Cortex of kidney (tissue), 1 donor: ENCODE measurements at places on chromosomes 2 and 18.

- DNase-seq = no peak
Observed at GRCh38 chr2:15687243-15687642, 95.6 kb downstream of the DDX1 start.

GRCh38 chr18:74512321-74513053 lies 16.3 kb downstream of the CNDP2 start:
- no peak for DNase-seq

DNA sequence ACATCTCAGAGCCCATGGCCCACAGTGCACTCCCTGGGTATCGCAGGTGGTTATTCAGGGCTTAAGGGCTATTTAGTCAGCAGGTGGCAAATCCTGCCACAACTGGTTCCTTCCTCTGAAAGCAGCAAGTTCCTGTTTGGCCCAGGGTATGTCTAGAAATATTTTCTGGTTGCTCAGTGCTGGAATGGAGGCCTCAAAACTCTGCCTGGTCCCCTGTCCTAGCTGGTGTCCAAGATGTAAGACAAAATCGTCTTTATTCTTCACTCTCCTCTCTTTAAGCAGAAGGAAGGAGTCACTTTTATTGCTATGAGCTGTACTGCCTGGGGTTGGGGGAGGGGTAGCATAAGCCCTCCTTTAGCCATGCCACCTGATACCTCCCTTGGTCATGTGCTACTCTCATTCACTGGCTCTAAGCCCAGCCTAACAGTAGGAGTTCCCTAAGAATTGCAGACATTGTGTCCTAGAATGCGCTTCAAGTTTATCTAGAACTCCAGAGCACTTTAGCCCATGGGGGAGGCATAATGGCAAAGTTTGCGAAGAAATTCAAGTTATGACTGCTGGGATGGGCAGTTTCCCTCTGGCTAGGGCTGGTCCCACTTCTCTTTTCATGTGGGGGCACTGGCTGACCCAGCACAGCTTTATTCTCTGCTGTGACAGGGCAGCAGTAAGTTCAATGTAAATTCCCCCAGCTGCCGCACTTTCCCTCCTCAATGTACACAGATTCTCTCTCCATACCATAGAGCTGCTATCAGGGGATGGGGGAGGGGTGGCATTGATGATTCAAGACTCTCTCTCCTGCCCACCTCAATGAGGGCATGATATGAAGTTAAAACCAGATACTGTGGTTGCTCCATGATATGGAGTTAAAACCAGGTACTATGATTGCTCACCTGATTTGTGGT lies 27.1 kb upstream of the CWC22 start:
- DNase-seq = no peak

DNA sequence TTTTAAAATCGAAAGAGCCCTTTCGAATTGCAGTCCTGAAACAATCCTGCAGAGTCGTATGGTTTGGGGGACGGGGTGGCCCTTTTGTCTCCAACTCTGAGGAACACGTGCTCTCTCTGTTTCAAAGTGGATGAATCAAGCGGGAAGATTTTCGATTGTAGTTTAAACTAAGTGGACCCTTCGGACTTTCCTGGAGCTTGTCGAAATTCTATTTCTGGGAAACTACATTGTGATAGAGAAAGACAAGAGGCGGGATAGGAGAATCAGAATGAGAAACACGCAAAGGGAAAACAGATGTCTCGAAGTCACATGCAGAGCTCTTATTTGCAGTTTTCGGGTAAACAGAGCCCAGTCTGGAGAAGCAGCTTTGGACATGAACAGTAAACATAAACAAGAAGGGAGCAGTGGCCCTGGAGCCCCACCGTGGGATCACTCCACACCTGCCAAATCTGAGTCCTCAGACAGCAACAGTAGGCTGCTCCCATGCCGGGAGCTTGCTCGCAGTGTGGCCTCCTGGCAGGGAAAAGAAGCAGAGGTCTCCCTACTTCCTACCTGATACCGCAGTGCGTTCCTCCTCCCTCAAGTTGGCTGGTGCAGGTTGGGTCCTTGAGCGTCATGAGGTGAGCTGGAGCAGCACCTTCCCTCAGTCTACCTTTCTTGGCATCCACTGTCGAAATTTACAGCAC lies 202.4 kb downstream of the SLC4A3 start:
- DNase-seq = no peak

GRCh38 chr18:22342625-22343024 lies 75.1 kb downstream of the CTAGE1 start:
- DNase-seq = no peak

GRCh38 chr2:100233061-100233460 lies 89.2 kb downstream of the LONRF2 start:
- DNase-seq = no peak

- DNase-seq = no peak
Observed at GRCh38 chr2:19330436-19330835, 28.0 kb downstream of the OSR1 start.

DNA sequence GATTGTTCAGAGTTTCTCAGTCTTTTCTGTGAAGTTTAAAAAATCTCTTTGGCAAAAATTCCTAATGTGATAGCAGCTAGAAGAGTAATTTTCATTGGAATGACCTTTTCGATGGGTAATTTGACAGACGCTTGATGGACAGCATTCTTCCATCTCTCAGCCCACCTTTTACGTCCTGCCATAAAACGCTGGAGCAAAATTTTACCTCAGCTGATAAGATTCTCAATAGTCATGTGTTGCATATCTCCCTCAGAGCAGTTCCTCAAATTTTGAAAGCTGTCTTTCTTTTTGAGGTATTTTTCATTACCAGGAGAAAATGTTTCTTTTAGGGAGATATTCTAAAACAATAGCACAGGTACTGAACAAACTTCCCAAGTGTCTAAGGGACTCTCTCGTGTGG lies 441.4 kb downstream of the PARD3B start:
- no peak for DNase-seq

DNA sequence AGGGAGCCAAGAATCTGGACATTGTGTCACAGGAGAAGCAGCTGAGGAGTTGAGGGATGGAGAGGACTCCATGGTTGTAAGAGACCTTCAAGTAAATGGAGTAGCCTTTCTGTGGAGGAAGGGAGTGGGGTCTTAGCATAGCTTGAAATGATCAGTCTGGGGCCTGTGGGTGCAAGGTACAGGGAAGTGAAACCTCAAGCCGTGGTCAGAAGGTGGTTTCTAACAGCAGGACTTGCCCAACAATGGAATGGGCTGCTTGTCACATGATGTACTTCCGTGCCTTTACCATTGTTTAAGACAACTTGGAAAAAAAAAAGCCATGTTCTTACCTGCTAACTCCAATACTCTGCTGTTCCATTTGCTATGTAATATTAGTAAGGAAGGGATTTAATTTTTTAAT lies 140.7 kb downstream of the LDLRAD4 start:
- DNase-seq = no peak

DNA sequence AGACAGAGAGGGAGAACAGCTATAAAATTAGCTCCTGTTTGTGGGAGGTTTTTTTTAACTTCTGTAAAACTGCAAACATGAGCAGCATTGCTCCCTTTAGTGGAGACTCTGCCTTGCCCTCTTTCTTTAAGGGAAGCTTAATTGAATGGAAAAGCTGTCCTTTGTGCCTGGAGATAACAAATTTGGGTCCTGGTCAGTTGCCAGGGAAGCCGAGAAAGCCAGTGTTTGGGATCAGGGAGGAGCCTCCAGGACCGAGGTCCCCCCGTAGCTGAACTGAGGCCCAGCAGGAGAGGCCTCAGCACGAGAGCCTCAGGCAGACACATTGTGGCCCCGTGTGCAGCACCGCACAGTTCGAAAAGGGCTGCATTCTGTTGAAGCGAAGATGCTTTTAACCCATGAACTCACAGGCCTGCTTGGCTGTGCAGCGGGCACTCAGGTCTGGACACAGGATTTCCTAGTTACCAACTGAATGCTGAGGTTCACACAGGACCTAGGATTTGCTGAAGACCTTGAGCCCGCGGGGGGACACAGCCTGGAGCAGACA lies 369.7 kb downstream of the DCDC2C start:
- no peak for DNase-seq

DNA sequence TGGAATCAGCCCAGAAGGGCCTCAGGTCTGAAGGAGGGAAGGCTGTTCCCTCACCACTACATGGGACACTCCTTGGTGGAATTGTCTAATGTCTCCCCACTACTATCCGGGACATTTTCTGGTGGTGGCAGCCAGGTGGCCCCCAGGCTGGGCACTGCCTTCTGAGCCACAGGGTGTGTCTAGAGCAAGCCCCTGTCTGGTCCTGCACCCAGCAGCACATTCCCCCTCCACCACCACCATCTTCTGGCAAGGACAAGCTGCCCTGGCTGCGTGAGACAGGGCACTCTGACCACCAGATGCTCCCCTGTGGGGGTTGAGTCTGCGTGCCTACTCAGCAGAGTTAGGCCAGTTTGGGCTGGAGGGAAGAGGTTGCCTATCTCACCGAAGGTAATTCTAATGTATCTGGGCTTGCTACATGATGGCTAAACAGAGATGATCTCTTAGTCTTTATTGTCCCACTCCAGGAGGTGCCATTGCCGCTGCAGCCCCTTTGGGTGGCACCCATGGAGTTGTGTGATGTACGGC lies 106.3 kb downstream of the PLB1 start:
- DNase-seq = no peak

DNA sequence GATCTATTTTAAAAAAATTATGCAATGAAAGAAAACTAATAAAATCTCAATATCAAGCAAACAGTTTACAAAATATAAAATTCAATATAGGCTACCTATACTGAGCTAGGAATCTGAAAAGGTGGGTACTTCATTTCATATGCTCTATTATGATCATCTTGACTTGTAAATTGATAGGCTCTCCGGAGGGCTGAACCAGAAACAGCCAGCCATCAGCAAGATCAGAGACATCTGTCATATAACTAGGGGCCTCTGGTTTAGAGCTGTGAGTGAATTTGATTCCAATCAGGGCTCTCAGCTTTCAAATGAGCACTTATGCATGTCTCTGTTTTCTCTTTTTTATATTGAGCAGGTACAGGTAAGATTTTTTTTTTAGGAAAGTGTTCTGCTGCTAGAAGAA lies 114.2 kb downstream of the SPHKAP start:
- DNase-seq = no peak

GRCh38 chr2:39370101-39370500 lies 67.0 kb downstream of the MAP4K3 start:
- no peak for DNase-seq

DNA sequence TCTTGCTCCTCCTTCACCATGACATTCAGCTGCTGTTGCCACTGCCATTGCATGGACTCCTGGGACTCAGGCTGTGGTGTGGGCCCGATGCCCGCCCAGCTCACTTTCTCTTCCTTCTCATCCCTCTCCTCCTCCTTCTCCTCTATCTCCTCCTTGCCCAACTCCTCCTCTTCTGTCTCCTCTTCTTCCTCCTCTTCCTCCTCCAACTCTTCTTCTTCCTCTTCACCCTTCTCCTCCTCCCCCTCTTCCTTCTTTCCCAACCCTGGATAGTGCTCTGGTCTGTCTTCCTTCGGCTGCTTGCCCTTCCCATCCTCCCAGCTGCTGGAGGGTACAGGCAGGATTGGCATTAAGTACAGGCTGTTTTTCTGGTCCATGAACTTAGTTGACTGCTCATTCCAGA lies 10.8 kb upstream of the CRYBA2 start:
- DNase-seq = no peak

DNA sequence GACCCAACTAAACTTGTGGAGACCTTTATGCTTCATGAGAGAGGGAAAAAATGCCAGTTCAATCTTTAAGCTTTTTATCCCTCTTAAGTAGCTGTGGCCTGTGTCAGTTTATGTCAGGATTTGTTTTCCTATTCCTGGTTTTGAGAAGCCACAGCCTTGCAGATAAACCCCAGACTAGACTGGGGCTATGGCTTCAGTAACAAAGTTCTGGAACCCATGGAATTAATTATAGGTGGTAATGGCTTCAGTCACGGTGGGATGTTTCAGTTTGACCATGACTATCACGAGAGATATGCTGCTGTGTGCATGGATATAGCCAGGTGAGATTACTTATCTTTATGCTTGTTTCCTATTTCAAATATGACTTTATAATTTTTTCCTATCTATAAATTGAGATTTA lies 134.8 kb downstream of the RAPGEF4 start:
- no peak for DNase-seq

DNA sequence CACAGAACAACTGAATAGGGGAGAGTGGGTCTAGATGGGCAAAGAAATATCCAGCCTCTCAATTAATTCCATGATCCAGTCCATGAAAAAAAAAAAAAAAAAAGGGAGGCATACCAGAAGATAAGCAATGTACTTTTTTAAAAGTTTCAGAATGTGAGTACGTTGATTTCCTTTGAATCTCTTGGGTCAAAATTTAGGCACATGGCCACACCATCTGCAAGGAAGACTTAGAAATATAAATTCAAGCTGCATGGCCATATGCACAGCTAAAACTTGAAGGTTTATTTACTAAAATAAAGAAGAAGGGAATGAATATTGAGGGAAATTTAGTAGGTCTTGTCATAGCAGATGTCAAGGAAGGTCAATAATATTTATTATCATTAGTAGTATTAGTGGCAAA lies 286.5 kb upstream of the CDH7 start:
- DNase-seq = no peak

DNA sequence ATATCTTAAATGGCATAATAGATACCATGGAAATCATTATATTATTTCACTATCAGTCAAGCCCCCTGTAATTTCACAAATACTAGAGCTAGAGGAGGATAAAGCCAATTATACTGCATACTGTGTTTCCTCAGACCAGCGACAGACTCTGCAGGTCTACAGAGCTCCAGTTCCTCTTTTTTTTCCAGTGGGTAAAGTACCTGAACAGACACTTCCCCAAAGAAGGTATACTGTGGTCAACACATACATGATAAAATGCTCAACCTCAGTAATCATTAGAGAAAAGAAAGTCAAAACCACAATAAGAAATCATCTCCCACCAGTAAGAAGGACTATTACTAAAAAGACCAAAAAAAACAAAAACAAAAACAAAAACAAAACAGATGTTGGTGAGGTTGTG lies 44.6 kb downstream of the SCN7A start:
- DNase-seq = no peak

DNA sequence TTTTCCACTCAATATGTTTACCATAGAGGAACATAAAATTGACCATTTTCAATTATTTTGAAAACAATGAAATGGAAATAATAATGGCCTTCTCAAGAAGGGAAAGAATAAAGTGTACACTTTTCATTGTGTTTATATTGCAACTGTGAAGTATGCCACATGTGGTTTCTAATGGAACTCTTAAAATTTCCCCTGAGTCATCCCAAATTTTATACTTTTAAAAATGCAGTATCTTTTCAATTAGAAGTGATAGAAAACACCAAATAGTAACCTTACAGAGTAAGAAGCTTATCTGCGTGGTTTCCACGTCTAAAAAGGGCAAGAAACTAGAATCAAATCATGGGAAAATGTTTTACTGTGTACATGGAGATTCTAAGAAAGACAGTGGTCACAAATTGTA lies 70.0 kb downstream of the SCG2 start:
- no peak for DNase-seq

DNA sequence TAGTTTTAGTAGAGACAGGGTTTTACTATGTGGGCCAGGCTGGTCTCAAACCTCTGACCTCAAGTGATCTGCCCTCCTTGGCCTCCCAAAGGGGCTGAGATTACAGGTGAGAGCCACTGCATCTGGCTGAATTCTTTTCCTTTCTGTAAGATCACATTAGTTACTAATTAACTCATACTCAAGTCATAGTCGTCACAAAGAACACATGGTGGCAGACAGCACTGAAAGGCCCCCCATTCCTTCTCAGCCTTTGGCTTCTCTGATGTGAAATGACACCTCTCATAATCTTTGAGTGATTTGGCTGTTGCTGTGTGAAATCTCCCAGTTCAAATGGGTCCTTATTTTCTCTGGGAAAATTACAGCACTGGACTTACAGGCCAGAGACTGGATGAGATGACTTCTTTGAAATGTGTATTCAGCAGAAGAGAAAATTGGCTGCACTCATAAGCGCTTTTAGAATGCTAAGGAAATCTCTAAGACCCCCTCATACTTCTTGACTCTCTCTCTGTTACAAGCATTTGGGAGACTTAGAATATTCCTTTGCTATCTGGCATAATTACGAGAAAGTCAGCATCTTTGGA lies 764.8 kb downstream of the RNF144A start:
- no peak for DNase-seq
